Thymus (tissue), 14 donors: ENCODE measurements at places on chromosomes 5 and 9.

DNA sequence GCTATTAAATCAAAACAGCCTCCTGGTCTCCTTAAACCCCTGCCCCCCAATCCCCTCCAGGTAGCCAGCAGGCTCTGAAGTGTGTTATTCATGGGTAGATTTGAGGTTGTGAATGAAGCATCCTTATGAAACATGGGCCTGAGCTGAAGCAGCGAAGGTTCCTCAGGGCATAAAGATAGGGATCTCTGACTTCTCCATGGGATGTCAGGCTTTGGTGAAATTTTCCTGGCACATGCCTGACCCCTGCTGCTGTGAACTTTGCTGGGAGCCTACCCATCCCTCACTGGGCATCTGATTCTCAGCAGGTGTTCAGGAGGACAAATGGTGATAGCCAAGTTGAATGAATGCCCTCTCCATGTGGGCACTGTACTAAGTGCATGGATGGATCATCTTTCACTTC lies 250.3 kb downstream of the ASTN2 start:
- DNase-seq = no peak

GRCh38 chr5:19986031-19986619 lies 1.9 kb downstream of the CDH18 start:
- DNase-seq = no peak

DNA sequence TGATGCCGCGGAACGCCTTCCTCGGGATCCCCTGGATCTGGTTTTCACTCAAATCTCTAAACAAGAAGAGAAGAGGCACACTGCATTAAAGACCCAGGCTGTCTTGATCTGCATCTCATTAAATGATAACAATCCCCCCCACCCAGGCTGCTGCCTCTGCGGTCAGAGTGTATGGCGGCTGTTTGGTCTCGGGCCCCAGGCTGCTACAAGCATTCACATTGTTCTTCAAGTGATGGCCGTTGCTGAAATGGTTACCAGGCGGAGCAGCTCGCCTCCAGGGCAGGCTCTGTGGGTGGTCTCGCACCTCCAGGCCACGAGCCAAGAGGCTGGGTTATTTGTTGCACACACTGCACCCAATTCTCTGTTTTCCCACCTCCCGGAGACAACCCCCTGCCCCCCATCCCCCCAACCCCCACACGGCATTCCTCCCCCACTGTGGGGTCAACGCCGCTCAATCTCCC lies 304.1 kb upstream of the PANK3 start:
- DNase-seq = no peak

- DNase-seq = no peak
These were observed 191.8 kb downstream of the MEF2C start for GRCh38 chr5:88691230-88691582.

DNA sequence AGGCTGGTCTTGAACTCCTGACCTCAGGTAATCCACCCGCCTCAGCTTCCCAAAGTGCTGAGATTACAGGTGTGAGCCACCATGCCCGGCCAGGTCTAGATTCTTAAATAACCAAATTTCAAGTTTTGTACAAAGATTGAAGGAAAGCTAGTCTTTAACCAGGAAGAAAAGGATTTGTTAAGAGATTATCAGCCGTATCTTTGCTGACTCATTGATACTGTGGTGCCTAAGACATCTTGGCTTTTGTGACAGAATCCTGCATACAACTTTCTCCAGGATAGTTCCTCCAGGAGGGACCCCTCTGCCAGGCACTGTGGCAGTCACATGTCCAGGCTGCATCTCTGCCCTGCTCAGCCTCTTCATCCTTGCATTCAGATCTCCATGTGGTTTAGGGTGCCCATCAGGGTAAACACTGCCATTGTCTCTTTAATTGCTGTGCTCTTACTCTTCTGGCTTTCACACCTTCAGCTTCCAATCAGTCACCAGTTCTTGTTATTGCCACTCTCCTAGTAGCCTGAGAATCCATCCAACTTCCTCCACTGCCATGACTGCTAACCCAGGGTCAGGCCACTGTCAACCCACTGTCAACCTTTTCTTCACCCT lies 10.0 kb downstream of the MAP3K1 start:
- DNase-seq = no peak

DNA sequence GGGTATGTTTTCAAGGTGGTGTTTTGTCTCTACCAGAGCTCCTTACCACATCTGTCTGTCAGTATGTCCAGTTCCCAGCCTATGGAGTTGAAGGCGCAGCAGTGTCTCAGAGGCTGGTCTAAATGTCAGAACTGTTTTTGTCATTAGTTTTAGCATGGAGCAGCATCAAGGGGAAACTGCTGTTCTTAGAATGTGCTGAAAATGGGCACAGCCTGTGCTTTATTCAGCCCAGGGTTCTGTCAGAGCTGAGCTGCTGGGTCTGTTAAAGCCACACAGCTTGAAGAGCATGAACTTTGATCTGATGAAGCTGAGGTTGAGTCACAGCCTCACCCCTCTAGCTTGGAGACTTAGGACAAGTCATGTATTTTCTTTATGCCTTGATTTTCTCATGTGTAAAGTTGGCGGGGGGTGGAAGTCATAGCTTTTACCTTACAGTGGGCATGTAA lies 71.9 kb downstream of the RALGPS1 start:
- no peak for DNase-seq

DNA sequence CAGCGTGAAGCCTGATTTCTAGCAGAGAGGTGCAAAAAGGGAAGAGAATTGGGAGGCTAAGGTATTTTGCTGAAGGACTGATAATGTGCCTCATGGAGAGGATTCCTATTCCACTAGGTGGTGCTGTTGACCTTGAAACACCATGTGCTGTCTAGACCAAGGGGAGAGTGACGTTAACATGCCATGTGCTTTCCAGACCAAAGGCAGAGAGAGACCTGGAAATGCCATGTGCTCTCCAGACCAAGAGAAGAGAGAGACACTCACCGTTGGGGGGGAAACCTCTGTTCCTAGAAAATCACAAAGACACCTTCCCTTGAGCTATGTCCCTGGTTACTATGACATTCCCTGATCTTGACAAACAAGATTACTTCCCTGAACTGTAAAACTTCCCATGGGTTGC lies 286.0 kb upstream of the TUSC1 start:
- DNase-seq = no peak
